IMR-90 (cell line): ENCODE measurements at places on chromosomes 4 and X. TPM values are rescaled to one million over a fixed set of nuclear protein-coding genes. Genes with fewer than 3 reads are reported as not detected.

Gene CYSLTR1
- total RNA-seq, result not detected in 2 replicates

Gene GATA1
- total RNA-seq, result not detected in 2 replicates

DNA sequence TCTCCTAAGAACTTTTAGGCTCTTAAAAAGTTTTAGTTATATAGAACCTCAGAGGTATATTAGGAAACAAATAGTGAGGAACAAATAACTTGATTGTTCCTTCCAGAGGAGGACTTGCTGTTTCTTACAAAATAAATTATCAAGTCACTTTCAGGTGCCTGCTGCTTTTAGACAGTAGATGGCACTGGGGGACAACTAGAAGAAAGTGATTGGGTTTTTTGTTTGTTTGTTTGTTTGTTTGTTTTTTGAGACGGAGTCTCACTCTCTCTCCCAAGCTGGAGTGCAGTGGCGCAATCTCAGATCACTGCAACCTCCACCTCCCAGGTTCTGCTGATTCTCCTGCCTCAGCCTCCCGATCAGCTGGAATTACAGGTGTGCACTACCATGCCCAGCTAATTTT lies 35.4 kb upstream of the CDKL5 start:
- DNase-seq, result no peak

DNA sequence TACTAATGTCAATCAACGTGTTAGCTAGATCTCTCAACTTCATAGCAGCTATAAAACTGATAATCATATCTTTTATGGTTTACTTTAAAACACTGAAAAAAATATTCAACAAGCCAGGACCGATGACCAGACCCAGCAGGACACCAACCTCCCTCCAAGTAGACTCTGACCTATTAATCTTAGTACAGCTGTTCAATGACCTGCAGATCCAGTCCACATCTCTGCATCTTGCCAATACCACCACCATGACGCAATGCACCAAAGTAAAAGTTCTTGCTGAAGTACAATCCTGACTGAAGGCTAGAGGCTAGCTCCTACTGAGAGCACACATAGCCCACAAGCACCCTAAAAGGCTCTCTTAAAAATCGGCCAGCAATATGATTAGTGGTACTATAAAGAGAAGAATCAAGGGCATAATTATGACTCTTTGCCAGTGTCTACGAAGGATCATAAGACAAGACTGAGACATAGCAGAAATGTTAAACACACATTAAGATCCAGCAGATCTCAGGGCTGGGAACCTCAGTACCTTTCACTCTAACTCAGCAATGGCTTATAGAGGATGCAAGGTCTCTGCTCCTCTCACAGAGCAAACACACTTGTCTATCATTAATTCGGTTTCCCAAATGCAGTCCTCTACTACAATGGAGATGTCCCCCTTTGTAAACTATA lies 7.6 kb downstream of the MED14 start:
- no peak for DNase-seq

- peak; percentile 90 for DNase-seq
These were observed 1.5 kb downstream of the JADE1 start for GRCh38 chr4:128810871-128811570.

DNA sequence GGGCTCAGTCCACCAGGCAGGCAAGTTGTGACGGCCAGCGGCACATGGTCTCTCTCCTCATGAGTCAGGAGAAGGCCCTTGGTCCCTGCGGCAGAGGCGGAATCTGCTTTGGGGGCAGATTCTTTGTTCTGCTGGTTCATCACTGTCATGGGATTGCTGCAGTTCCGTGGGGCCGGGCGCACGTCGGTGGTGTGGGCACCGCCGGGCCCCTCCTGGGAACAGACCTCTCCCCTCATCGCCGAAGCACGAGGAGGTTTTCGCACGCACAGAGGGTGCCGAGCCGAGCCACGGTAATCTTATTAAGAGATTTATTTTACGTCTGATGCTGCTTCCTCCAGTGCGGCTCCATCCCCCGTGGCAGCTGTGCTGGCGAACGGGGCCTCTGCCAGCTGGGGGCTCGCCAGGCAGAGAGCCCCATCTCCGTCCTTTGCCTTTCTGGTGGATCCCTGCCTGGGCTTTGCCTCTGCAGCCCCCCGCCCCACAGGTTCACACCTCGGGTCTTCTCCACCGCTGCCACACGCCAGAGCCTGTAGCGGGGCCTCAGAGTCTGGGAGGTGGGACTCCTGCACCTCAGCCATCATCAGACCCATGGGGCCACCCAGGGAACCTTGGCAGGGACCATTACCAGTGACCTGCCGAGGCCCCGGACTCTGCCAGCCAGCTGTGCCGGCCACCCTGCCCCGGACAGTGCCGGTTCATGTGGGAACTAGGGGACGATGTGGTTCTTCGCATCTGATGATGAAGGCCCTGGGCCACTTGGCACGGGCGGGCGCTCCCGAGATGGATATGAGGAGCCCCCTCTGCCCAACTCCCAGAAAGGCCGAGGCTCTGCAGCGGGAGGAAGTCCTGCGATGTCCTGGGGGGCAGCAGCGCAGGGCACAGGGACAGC lies 86.7 kb upstream of the NKX1-1 start:
- DNase-seq, result no peak

GRCh38 chr4:16461362-16461761 lies 235.1 kb upstream of the TAPT1 start:
- no peak for DNase-seq

- no peak for DNase-seq
These were observed 173.1 kb upstream of the SLIT2 start for GRCh38 chr4:20078644-20079043.

- DNase-seq, result no peak
These were observed 472.7 kb downstream of the ARAP2 start for GRCh38 chr4:35771571-35771970.
